ENCODE measurements at places on chromosomes 12 and 14.

DNA sequence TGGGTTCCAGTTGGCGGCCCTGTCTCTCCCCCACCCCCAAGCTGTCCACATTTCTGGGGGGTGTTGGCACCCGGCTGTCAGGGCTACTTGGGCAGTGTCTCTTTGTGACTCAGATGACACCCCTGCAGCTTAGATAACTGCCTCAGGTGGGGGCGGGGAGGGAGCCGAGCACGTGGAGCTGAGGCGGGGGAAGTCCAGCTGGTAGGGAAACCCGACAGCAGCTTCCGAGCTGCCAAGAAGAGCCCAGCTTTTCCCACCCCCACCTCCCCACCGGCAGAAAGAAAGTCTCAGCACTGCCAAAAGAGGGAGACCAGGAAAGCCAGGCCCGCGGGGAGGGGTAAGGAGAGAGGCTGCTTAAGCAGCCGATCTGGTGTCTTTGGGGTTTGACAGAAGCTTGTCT lies 1.4 kb downstream of the LRTM2 start:
- no peak for DNase-seq

GRCh38 chr12:120356567-120357030 lies 12.4 kb downstream of the MSI1 start:
- DNase-seq = peak; percentile 74

GRCh38 chr12:90181216-90181615 lies 472.6 kb upstream of the ATP2B1 start:
- DNase-seq = no peak

DNA sequence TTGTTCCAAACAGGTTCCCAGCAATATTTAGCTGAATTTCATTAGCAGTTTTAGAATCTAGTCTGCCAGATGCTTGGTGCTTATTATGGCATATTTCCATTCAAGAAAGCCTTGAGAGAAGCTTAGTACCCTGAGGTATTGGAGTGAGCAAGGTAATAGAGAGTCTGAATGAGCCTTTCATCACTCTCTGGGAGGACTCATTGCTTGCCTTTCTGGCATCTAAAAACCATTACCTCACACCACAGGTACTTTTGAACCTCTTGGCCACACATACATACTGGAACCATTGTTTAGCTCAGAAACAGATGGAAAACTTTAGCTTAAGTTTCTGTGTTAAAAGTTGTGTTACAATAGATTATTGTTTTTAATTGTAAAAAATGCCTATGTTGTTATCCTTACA lies 27.4 kb upstream of the KCNH3 start:
- no peak for DNase-seq

GRCh38 chr12:646442-647384 lies 16.5 kb downstream of the NINJ2 start:
- DNase-seq = no peak

- DNase-seq = no peak
These were observed 67.8 kb downstream of the HMGA2 start for GRCh38 chr12:65891987-65892481.

GRCh38 chr12:100404769-100405407 lies 48.0 kb downstream of the SLC17A8 start:
- no peak for DNase-seq

DNA sequence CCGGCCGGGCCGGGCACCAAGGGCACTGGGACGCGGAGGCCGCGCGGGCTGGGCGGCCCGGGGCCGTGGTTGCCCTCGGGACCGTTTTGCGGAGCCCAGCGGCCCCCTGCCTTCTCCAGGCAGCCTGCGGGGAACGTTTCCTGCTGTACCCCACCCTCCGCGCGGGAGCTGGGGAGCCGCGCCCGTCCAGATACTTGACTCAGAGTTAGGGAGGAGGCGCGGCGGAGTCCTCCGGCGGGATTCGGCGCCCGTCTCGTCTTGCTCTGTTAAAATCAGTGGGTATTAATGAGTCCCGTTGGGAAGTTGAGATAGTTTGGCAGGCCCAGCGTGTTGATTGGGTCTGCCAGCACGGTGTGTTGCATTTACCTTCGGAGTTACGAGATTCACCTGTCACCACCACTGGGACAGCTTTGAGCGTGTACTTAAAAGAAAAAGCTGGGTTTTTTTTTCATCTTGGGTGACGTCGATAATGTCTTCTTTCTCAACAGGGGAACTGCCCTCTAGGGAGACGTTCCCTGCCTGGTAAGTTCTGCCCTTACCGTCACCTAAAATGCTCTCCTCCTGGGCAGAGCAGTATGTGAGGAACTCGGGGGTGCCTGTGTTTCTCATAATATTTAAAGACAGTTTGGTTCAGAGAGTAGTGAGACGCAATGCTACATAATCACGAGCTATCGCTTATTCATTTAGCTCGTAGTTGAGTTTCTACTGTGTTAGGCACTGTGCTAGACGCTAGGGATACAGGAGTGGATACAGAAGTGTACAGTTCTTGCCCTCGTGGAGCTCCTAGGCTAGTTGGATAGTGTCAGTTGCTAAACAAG lies 596 bp downstream of the DLST start:
- peak; percentile 51 for DNase-seq

DNA sequence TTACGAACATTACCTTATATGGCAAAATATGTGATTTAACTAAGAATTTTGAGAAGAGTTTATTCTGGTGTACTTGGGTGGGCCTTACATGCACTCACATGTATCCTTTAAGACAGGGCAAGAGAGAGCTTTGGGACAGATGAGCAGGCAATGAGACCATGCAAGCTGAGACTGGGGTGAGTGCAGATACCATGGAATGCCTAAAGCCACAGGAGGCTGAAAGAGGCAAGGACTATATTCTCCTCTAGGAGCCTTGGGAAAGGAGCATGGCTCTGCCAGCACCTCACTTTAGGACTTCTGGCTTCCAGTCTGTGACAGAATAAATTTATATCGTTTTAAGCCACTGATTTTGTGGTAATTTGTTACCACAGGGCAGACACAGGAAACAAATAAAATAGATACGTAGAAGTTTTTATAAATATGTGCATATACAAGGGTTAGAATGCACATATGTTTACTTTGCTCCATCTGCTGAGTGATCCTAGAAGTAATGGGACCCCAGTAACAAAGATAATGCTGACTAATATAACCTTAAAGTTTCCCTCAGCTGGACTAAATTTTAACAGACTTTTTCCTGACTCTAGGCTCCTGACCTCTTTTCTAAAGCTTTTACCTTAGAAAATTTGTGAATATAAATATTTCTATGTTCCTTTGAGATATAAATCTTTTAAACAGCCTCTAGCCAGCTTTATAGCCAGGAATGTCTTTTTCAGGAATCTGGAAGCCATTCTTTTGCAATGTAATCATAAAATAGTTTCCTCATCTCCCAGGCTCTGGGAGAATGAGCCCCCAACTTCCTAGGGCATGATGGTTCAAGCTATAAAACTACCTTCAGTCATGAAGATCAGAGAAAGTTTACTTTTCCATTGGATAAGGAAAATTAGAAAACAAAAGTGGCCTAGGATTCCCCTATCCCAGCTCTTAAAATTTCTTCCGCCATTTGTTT lies 216.8 kb downstream of the PPFIA2 start:
- no peak for DNase-seq

- DNase-seq = no peak
These were observed 10.7 kb downstream of the LLPH start for GRCh38 chr12:66119870-66120241.

- DNase-seq = peak; percentile 20
These were observed 23.2 kb upstream of the RAP1B start for GRCh38 chr12:68587448-68587873.

- DNase-seq = peak; percentile 17
These were observed at the start of gene GPR65 for GRCh38 chr14:88005050-88005481. Gene GPR65, plus strand, starts transcription at chr14:88005135. Its CDS starts 5,713 bp downstream, at chr14:88010848.

GRCh38 chr12:75982169-75982564 lies 49.4 kb downstream of the PHLDA1 start:
- no peak for DNase-seq

DNA sequence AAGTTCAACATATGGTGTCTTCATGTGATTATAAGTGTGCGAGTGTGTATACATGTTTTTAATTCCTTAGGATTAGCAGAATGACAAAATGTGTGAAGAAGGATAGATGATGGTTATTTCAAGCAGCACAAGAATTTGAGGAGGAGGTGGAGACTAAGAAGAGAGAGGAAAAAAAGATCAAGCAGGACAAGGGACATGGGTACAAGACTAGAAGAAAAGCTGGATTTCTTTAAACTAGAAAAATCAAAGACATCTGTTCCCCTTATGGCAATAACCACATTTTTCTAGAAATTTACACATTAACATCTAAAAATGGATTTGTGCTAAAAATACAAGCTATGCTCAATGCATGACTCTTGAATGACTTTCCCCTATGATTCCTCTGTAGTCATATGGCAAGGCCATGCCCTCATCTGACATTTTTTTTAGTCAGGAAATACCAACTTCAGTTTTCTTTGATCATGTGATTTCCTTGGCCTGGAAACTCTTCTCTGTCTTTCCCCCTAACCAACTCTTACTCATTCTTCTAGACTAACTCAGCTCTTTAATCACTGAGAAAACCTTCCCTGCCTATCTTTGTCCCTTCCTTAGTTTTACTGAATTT lies 435.8 kb downstream of the NRXN3 start:
- no peak for DNase-seq

DNA sequence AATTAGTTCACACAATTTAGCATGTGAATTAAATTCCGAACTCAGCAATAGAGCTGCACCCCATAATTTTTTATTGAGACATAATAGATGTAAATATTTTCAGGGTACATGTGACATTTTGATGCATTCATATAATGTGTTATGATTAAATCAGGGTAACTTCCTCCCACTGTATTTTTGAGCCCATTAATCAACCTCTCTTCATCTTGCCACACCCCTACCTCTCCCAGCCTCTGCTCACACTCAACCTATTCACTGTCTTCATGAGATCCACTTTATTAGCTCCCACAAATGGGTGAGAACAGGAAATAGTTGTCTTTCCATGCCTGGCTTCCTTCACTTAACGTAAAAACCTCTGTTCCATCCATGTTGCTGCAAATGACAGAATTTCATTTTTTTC lies 14.7 kb downstream of the IL26 start:
- DNase-seq = no peak

GRCh38 chr14:106879241-106879640 lies 1352.9 kb downstream of the TMEM121 start:
- peak; percentile 28 for DNase-seq

DNA sequence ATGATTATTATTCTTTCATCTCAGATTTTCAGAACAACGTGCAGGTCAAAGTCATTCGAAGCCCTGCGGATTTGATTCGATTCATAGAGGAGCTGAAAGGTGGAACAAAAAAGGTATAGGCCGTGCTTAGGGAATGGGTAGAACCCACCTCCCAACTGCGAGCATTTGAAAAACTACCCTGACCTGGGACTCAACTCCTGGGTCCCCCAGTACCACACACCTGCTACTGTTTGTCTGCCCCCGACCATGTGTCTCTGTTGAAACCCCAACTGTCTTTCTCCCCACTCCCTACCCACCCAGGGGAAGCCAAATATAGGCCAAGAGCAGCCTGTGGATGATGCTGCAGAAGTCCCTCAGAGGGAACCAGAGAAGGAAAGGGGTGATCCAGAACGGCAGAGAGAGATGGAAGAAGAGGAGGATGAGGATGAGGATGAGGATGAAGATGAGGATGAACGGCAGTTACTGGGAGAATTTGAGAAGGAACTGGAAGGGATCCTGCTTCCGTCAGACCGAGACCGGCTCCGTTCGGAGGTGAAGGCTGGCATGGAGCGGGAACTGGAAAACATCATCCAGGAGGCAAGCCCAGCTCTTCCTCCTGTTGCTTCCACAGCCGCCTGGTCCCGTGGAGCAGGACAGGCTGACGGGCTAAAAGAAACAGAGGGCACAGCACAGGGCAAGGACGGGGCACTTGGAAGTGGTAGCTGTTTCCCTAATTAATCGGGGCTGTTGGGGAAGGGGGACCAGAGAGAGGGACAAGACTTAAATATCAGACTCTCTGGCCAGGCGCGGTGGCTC lies 20.5 kb downstream of the AGAP2 start:
- no peak for DNase-seq

- no peak for DNase-seq
These were observed 472.9 kb downstream of the NOVA1 start for GRCh38 chr14:26124896-26125438.

DNA sequence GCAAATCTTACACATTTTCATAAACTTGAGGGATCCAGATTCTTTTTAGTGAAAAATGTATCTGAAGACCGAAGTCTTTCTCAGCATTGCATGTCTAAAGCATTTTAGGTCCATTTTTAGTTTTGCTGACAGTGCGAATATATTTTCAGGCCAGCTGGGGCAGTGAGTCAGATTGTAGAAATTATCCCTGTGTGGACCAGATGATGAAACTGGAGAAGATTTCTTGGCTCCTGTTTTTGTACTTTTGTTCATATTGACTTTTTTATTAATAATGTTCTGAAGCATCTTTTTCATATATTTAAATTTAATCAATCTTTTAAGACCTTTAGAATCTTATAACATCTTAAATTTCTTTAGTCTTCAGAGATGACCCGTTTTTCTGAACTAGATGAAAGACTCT lies 173.1 kb downstream of the FLRT2 start:
- DNase-seq = no peak

GRCh38 chr14:101926085-101926484 lies 38.3 kb upstream of the DYNC1H1 start:
- DNase-seq = no peak

DNA sequence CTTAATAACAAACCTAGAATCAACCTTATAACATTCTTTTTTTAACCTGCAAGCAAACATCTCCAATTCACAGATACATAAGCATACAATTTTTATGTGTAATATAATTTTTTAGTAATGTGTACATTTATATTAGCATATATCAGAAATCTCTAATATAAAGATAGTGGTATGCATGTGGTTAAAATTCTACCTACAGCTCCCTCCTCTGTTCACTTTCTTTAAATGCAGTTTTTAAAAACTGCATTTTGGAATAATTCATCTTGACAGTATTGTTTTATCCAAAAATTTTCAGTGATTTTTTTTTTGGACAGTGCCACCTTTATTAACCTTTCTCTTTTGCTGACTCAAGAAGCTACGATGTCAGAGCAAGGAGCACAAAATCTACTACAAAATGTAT lies 13.2 kb upstream of the RXYLT1 start:
- no peak for DNase-seq

DNA sequence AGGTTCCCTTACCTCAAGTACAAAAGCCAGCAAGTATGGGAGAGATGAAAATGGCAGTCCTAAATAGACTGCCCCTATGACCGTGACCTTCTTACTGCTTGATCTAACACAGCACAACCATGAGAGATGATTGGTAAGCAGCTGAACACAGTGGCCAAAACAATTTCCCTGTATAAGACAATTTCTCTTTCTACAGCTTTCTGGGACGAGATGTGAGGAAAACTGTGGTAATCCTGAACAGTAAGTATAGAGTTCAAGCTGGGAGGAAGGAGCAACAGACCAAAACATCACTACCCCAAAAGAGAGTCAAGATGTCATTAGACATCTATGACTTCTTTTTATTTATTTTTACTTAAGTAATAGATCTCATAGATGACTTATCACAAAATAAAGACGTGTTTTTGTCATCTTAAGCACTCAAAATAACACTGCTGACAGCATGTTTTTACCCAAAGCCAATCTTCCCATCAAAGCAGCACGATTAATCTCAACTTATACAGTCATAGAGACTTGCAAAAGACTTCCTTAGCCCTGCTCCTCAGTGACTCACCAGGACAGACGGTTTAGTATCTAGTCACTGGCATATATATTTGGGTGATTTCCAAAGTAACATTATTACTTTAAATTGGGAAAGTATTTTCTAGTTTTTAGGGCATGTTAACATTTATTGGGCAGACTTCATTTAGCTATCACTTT lies 3.7 kb downstream of the TMEM52B start:
- no peak for DNase-seq

Data from stimulated activated naive CD4-positive, alpha-beta T cell treated with Interleukin-2 at 50 U/mL for 16 hours (primary cell).